ENCODE measurements at places on chromosomes 5 and 9.

- no peak for DNase-seq
Measured at GRCh38 chr5:31464081-31464480, 67.8 kb downstream of the DROSHA start.

- DNase-seq = no peak
Measured at GRCh38 chr5:75319638-75320037, 17.4 kb upstream of the HMGCR start.

GRCh38 chr5:180328296-180329137 is 24.6 kb downstream of the GFPT2 start:
- DNase-seq = peak; percentile 88

GRCh38 chr9:119268985-119269384 is 100.2 kb downstream of the BRINP1 start:
- no peak for DNase-seq

DNA sequence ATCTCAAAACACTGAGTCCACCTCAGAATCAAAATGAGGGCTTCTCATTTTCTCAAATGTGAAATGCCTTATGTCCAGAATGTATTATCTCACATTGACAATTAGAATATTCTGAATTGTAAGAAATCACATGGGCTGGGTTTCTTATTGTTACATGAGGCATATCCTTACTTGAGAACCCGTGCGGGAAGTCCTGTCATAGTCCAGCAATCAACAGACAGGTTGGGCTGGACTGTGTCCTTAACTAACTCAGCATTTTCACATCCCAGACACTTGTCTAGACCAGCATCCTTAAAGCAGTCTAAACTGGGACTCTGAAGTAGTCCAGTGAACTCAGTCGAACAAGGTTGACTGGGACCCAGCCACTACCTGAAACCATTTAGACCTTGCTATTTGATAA is 267.6 kb downstream of the CETN3 start:
- no peak for DNase-seq

DNA sequence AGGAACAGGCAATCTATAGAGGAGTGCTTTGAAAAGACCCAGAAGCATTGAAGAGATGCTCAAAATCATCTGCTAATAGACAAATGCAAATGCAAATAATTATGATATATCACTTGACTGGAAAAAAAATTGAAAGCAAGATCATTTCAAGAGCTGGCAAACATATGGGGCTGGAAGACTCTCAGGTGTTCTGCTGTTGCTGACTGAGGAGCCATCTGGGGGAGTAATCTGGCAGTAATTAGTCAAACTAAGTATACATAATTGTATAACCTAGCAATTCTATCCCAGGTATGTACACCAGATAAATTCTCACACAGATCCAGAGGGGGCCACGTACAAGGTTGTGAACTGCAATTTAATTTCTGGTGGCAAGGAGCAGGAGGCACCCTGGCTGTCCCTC is 4.6 kb upstream of the HMHB1 start:
- no peak for DNase-seq

- DNase-seq = no peak
Measured at GRCh38 chr5:139133282-139133681, 64.9 kb downstream of the SIL1 start.

DNA sequence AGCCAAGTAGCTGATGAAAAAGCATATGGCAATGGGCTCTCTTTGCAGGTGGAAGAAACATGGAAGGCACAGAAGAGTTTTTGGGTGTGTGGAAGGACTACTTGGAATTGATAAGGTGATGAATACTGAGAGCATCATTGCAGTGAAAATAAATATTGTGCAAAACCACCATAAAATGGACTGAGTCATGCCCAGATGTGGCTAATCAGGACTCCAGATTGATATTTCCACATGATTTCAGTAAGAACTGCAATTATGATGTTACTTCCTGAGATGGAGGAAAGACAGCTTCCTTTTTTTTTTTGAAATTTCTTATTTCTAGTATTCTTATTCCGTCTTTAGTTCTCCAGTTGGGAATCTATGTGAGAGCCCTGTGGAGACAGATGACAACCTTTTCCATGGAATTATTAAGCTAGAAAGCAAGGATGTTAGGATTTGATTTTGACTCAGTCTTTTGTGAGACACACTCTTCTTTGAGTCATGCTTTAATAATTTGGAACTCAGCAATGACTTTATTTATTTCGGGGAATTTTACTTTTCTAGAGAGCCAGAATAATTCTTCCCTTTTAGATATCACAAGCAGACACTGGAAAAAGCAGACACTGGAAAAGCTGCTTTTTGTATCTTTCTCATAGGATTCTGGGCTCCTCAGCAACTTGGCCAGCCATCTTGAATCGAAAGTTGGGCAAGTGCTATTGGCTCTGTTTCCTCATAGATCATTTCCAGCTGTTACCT is 94.2 kb upstream of the VCAN start:
- no peak for DNase-seq

DNA sequence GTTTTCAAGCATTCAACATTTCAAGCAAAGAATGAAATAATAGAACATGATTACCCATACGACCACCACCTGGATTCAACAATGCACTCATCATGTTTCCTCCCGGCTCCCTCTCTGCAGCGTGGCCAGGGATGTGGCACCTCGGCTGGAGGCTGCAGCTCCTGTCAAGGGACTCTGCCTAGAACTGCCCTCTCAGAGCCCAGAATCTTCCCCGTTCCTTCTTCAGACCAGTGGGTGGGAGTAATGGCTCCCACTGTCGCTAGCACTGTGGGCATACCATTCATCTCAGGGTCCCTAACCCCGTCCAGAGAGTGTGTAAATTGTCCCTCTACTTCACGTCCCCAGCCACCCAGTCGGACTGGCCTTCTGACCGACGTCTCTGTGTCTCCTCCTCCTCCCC is 118.6 kb upstream of the COL5A1 start:
- no peak for DNase-seq

- DNase-seq = no peak
Measured at GRCh38 chr9:4126996-4127395, 172.9 kb downstream of the GLIS3 start.

GRCh38 chr5:19608444-19609002 is 379.5 kb downstream of the CDH18 start:
- no peak for DNase-seq

DNA sequence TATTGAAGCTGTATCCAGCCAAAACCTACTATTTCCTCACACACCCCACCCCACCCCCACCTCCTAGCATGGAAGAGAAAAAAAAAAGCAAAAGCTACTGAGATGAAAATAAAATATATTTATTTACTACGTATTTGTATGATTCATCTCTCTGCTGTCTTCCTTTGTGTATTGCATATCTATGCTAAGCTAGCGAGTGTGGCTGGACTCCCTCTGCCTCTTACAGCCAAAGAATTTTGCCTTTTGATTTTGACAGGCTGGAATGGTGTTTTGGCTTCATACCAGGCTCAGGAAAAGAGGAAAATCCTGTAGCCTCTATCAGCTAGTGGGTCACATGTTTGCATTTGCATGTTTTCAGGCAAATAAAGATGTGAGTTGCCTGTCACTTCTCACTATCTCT is 2.2 kb downstream of the ABLIM3 start:
- no peak for DNase-seq

DNA sequence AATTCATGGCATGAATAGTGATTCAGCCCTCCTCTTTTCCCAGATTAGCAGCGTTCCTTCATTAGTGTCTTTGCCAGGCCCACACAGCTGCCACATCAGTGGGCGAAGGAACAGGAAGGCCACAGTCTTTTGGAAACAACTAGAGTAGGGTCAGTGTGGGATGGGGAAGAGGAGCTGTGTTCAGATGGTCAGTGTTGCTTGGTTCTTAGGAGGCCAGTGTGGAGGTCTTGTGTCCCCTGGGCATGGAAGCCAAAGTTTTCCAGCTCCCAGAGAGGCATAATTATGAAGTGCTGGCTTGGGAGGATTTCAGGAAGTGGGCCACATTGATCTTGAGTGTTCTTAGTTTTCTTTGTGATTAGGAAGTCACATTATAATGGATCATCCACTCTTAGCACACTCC is 269.6 kb downstream of the PSAT1 start:
- no peak for DNase-seq

DNA sequence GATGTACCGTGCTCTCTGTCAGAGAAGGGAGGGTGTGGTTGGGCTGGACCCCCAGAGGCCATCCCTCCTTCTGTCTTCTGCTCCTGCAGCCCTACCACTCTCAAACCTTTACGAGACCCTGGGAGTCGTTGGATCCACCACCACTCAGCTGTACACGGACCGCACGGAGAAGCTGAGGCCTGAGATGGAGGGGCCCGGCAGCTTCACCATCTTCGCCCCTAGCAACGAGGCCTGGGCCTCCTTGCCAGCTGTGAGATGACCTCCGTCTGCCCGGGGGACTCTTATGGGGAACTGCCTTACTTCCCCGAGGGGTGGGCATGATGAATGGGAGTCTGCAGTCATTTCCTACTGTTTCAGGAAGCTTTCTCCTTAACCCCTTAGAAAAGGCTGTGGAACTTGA is 17.5 kb downstream of the TGFBI start:
- no peak for DNase-seq

GRCh38 chr5:33936381-33937016 is at the start of gene RXFP3:
Gene RXFP3, plus strand, starts transcription at chr5:33936386. Its CDS starts 355 bp downstream, at chr5:33936741.
- DNase-seq = no peak

DNA sequence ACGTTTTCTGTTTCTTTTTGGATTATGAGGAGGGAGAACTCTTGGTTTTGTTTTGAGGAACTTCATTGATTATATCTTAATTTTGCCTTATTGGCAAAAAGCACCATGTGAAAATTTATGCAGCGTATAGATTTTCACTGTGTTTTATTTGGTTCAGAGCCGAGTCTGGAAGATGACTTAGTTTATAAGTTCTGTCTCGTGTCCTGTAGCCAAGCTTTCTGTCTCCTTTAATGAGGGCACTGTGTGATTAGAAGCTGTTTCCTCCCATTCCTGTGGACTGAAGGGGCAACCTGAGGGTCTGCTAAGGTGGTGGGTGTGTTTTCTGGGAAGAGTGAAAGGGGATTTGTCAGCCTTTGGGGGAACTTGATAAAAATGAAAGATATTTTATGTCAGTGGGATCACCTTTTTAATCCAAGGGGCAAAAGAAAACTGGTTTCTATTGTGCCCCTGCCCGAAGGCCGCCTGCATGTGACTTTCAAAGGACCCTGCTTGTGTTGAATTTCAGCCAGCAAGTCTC is 262.1 kb downstream of the FANCC start:
- DNase-seq = no peak

GRCh38 chr5:151451626-151452520 is 4.5 kb downstream of the SLC36A1 start:
- no peak for DNase-seq

GRCh38 chr5:42301349-42301748 is 121.9 kb upstream of the GHR start:
- DNase-seq = no peak

DNA sequence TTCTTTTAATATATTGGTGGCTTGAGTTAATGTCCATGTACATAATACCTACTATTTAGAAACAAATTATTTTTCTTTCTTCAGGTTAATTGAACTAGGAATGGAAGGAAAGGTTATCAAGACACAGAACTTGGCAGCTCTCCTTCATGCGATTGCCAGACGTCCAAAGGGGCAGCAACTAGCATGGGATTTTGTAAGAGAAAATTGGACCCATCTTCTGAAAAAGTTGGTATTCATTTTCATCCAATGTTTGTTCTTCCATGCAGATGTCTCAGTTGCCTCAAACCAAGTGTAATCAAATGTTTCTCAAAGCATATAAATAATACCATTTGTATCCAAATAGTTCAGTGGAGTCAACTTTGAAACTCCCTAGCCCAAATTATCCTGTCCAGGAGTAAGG is 22.6 kb upstream of the LNPEP start:
- DNase-seq = no peak

DNA sequence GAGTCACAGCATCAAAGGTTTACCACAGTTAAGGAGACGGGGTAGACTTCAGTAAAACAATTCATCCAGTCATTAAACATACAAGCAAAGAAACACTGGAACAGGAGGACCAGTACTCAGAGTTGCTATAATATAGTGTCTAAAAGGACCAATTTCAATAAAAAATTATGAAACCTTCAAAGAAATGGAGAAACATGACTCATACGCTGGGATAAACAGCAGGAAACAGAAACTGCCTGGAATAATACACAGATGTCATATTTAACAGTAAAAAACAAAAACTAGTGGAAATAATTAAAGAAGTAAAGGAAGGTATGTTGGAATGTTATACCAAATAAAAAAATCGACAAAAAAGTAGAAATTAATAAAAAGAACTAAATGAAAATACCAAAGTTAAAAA is 1075.9 kb downstream of the NR2F1-AS1 start:
- no peak for DNase-seq

- no peak for DNase-seq
Measured at GRCh38 chr5:16791036-16791705, 144.9 kb downstream of the MYO10 start.

GRCh38 chr5:72658761-72659540 is 151.7 kb upstream of the ZNF366 start:
- no peak for DNase-seq

- DNase-seq = no peak
Measured at GRCh38 chr5:134071614-134072207, 42.8 kb upstream of the TCF7 start.

GRCh38 chr5:137283801-137284200 is 215.3 kb downstream of the SPOCK1 start:
- no peak for DNase-seq

- DNase-seq = no peak
Measured at GRCh38 chr9:135976944-135977343, 15.8 kb upstream of the UBAC1 start.

GRCh38 chr9:5448016-5448415 is 2.3 kb upstream of the CD274 start:
- DNase-seq = no peak

DNA sequence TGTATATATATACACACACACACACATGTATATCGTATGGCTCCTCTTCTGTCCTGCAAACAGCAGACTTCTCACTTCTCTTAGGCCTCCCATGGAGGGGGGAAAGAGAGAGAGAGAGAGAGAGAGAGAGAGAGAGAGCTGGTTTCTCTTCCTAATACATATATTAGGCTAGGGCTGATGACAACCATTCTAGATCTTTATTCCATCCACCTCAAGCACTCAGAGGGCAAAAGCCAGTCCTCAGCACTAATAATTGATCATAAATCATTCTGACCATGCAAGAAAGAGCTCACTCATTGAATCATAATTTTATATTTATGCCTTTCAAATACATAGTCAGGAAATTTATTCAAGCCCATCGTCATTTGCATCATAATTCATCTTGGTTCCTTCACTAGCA is 47.0 kb downstream of the CFAP90 start:
- DNase-seq = no peak

Measured in left ventricle myocardium superior (tissue), 1 donor.